ENCODE measurements at places on chromosomes 2 and 18.

GRCh38 chr2:201280191-201281040 is 20.1 kb downstream of the CASP8 start:
- DNase-seq = no peak

DNA sequence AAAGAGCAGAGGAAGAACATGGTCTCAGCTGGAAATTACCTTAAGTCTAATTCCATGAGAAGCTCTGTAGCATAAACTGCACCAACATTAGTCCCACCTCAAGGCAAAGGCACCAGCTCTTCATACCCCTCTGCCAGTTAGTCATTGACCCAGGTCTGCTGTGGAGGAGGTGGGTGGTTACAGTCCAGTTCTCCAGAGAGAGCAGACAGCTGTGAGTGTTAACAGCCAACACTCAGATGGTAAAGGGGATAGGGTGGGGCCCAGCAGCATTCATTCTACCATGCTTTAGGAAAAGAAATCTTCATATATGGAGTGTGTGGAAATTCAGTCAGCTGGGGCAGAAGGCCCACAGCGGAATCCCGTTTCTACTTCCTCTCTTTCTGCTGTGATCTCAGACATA is 159.7 kb upstream of the FBXO11 start:
- DNase-seq = no peak

DNA sequence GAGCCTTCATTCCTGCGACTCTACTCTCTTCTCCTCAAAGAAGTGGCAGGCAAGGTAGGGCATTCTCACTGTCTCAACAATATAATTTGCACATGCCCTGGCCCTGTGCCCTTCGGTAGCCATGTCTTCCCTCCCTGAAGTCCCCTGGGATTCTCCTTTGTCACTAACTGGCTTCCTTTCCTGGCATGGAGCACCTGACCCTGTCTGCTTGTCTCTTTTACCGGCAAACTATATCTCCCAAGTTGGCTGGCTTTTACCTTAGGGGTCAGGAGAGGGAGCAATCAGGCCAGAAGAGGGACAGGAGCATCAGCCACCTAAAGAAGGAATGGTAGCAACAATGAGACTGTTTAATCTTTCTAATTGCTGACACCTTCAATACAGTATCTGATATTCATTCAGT is 51.9 kb upstream of the RMDN2 start:
- DNase-seq = no peak

DNA sequence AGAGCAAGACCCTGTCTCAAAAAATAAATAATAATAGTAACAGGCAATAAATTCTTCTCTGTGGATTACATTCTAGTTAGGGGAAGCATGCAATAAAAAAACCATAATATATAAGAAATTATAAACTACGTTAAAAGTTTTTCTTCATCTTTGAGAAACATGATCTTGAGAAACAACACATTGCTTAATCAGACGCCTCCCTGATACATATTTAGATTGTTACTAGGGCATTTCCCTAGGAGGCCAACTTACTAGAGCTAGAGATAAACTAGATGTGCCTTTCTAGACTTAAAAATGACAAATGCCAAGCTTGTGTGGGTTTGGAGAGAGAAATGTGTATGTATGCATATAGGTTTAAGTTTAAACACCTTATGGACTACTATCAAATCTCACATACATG is 76.3 kb upstream of the GALNT5 start:
- no peak for DNase-seq

GRCh38 chr2:205593891-205594290 is 88.4 kb upstream of the NRP2 start:
- DNase-seq = no peak

- no peak for DNase-seq
Observed at GRCh38 chr18:2420367-2420766, 150.9 kb downstream of the METTL4 start.

DNA sequence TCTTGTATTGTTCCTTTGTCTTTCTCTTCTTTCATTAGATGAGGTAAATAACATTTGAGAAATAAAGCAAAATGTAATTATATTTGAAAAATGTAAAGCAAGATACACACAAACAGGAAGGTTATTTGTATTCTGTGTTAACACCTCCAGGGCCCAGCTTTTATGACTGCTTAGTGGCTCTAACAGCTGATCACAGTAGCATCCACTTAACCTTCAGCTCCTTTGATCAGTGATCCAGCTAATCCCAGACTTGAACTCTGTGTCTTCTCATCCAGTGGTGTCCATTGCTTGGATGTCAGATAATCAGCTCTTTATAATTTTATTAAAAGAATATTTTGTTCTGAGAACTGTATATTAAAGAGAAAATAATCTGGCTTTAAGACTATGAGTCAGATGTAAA is 44.5 kb downstream of the PSMD14 start:
- DNase-seq = no peak

- DNase-seq = no peak
Observed at GRCh38 chr2:126886211-126886915, 12.3 kb upstream of the TEX51 start.

DNA sequence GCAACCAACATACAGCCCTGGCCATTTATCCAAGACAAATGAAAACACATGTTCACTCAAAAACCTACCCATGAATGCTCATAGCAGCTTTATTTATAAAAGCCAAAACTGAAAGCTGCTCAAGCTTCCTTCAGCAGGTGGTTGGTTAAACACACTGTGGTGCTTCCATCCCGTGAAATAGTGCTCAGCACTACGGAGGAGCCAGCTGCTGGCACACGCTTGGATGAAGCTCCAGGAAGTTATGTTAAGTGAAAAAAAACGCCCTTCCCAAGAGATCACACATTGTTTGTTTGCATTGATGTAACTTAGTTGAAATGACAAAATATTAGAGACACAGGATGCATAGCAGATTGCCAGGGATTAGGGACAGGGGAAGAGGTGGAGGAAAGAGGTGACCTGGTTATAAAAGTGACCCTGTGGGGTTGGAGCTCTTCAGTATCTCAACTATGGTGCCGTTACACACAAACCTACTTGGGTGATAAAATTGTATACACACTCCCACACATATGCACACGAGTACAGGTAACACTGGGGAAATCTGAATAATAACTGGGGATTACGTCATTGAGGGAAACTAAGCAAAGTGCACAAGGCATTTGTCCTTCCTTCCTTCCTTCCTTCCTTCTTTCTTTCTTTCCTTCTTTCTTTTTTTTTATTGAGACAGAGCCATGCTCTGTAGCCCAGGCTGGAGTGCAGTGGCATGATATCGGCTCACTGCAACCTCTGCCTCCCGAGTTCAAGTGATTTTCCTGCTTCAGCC is 6.2 kb upstream of the ALPG start:
- no peak for DNase-seq

DNA sequence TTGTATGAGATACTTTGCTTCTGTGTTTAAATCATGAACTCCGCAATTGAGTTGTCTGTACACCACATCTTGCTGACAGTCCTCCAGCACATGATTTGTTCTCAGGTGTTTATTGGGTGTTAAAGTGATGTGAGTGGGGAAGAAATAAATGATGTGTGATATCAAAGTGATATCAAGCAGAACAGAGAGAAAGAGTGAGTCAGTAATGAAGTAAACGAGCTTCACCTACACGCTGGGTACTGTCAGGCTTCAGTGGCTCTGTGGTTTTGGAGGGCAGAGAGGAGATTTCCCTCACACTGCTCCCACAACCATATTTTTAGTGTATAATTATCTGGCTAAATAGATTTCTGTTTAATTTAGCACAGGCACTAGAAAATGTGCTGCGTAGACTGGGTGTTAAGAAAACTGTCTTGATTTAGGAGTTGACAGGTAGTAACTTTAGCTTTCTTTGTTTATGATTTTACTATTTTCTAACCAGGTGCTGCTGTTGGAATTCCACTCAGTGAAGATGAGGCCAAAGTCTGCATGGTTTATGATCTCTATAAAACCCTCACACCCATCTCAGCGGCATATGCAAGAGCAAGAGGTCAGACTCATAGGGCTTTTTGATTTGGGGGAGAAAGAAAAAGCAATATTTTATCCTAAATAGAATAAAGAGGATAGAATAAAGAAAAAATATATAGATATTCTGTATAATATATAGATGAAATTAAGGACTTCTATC is 21.2 kb downstream of the ATIC start:
- no peak for DNase-seq

- no peak for DNase-seq
Observed at GRCh38 chr2:65913813-65914212, 481.4 kb upstream of the SPRED2 start.

DNA sequence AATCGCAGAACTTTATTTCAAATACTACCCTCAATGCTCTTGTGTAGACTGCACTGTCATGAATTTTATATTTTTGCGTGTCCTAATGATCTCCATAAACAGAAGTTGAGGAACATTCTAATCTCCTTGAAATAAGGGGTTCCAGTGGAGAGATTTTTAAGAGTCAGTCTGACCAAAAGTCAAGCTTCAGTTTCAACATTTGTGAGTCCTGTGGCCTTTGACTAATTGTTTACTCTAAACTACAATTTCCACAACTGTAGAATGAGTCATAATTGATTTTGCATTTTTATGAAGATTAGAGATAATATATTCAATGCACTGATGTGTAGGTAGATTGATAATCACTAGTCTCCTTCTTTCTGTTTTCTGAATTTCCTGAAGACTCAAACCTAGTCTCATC is 720.3 kb upstream of the ID2 start:
- no peak for DNase-seq

GRCh38 chr2:150110548-150110947 is 376.9 kb downstream of the RND3 start:
- DNase-seq = no peak

GRCh38 chr18:4016391-4017049 is 438.6 kb downstream of the DLGAP1 start:
- no peak for DNase-seq

- DNase-seq = no peak
Observed at GRCh38 chr18:37275237-37275741, 290.3 kb downstream of the CELF4 start.

- DNase-seq = no peak
Observed at GRCh38 chr2:42879121-42879705, 86.8 kb upstream of the HAAO start.

DNA sequence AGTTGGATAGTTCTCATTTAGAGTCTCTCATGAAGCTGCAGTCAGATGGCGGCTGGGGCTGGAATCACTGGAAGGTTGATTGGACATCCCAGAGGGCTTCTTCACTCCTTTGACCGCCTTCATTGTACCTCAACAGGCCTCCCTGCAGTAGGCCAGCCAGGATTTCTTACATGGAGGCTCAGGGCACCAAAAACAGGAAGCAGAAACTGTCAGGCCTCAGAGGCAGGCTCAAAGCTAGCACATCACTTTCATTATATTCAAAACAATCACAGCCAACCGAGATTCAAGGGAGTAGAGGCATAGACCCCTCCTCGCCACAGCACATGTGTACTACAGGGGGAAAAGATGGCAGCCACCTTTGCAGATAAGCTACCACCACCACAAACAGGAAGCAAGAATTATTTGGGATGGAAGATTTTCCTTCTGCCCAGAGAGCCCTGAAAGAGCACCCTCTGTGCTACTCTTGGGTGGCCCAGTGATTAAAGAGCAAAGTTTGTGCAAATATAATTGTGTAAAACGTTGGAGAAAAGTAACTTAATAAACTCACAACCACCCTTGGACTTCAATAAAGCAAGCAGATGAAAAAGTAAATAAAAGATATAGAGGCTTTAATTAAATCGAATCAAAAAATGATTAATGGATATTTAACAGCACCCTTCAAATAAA is 155.3 kb downstream of the GFPT1 start:
- no peak for DNase-seq

DNA sequence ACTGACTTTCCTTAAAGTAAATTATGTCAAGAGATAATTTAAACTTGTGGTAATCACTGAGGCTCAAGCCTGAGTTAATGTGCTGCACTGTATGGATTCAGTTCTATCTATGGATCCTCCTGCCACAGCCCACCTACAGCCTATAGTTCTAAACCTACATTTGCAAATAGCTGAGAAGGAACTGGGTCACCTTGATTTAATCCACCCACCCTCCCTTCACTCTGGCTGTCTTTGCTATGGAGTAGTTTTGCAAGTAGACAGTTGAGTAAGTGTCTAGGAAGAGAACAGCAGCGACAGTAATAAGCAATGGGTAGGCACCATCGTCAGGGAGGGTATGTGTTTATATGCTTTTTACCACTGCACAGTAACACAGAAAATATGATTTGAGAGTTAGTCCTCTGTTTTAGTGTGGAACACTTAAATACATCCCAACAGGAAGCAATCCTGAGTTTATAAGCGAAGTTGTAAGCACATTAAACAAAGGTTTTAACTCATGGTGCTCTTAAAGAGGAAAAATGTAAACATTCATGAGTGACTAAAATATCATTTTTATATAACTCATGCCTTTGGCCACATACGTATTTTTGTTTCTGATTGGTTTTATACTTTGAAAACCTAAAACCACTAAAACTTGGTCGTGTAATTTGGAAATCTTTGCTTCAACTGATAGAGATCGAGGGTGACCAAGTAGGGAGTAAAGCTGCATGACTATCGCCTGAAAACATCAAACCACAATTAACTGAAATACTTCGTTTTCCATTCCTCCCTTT is 36.3 kb upstream of the CHRNA1 start:
- DNase-seq = no peak

- no peak for DNase-seq
Observed at GRCh38 chr18:24846138-24846537, 385.7 kb downstream of the HRH4 start.

DNA sequence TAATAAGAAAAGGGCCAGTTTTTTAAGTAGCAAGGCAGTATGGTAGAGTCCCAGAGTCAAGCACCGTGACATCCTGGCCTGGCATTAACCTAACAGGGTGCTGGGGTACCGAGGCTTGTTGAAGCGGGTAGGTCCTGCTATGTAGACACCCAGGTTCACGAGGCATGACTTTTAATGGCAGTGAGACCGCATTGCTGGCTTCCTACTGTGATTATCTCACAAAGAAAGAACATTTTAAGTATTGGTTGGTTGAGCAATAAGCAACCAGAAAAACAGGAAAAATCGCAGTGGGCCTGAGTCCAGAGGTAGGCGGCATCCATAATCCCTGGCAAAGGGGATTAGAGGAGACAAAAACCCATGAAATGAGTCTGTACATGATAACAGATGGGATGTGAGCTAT is 927.9 kb upstream of the ACVR2A start:
- no peak for DNase-seq

GRCh38 chr18:10094655-10095054 is 180.8 kb downstream of the VAPA start:
- no peak for DNase-seq

DNA sequence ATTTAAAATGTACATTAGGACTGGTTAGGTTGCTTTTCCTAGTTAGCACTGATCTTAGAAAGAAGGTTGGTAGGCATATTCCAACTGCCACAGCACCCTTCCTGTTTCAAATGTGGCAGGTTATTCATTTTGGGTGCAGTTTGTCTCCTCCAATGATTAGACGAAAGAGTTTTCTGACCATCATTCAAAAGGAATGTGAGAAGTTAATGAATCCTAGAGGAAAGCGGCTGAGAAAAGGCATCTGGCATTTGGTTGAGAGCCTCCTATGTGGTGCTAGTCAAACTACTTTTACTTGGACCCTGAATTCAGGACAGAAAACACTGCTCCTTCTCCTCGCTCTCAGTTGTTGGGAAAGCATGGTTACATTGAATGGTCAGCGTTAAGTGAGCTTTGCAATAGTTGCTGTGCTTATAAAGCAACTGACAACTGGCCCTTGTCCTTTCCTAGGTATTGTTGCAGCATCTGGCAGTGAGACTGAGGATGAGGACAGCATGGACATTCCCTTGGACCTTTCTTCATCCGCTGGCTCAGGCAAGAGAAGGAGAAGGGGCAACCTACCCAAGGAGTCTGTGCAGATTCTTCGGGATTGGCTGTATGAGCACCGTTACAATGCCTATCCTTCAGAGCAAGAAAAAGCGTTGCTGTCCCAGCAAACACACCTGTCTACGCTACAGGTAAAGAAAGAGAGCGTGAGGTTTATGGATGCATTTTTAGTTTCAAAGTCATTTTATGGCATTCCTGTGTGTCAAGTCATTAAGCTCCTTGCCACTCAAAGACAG is 6.1 kb downstream of the TGIF1 start:
- DNase-seq = no peak

- no peak for DNase-seq
Observed at GRCh38 chr18:61988100-61988499, 95.3 kb upstream of the RNF152 start.

All from stimulated activated CD8-positive, alpha-beta memory T cell treated with anti-CD3 and anti-CD28 coated beads, Interleukin-4, amount 100 ng/mL, for 4 hours (primary cell).